ENCODE measurements at places on chromosomes 7 and 10.

DNA sequence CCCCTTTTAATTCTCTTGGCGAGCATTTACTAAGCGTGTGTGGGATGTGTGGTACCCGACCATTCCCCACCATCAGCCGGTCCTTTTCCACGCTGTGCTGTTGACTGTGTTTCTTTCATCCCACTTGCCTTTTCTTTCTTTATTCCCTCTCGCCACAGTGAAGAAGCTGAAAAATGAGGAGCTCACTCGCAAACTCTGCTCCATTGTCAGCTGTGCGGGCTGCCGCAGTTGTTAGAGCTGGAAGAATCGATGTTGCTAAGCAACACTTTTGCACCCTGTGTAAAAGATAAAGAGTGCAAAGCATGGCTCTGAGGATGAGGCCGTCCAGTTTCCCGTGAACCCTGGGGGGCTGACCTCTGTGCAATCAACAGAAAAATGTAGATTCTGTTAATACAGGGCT is 203.1 kb upstream of the NEBL start:
- peak; percentile 21 for DNase-seq

- no peak for DNase-seq
Observed at GRCh38 chr10:120827251-120827875, 23.8 kb upstream of the WDR11 start.

- no peak for DNase-seq
Observed at GRCh38 chr7:80937336-80937735, 18.5 kb upstream of the SEMA3C start.

GRCh38 chr10:62620491-62620890 is 184.0 kb upstream of the ADO start:
- DNase-seq, result no peak

DNA sequence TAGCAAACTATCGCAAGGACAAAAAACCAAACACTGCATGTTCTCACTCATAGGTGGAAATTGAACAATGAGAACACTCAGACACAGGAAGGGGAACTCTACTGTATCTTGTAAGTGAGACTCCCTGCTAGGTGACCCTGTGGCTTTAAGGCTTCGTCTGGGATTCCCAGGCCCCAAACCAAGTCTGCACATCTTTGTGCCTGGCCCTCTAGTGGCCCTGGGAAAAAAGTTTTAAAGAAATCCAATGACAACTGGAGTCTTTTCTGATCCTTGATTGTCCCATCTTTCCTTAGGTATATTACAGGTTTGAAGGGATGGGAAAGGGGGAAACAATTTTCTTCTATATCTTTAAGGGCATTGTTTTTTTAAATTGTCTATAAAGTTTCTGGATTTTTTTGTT is 10.6 kb upstream of the LIPM start:
- DNase-seq, result peak; percentile 36

DNA sequence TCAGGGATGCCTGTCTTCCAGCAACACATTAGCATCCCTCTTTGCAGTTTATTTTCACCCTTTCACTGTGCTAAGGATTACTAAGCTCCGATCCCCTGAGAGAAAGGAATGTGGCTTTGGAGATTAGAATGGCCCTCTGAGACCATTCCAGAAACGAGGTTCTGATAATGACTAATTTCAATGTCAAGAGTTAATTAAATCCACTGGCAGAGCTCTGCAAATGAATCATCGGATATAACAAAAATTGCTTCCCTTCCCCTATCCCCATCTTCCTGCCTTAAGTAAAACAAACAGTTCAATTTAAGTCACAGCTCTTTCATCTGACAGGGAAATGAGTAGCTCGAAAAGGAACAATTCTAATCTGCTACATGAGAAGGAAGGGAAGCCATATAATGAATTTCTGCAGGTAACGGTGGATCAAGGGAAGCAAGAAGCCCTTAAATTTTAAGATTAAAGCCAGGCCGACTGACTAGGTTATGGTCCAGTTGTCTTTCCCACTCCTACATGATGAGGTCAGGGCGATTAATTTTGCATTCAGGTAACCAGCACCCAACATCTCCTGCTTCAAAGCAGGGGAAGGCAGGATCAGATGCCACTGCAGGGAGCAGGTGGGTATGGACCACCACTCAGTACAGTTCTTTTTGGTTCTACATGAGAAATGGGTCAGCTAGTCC is 50.5 kb downstream of the MALSU1 start:
- DNase-seq, result peak; percentile 95

DNA sequence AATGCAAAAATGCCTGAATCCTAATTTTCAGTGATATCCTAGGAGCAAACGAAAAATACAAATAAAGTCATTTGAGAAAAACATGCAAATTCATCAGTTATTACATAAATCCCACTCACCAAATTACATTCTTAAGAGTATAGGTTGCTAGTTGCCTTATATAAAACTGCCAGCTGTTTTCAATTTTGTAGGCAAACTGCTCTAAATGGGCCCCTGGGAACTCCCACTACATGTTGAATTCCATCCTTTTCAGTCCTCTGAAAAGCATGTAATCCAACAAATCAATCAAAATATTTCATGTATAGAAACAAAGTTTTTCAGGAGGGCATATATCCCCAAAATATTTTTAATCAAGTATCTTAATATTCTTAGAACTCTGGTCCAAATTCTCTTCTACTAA is 2.1 kb upstream of the JMJD1C start:
- peak; percentile 80 for DNase-seq

GRCh38 chr10:73827346-73828089 is 16.1 kb upstream of the NDST2 start:
- peak; percentile 9 for DNase-seq

- DNase-seq, result no peak
Observed at GRCh38 chr10:88110822-88111221, 247.4 kb downstream of the PTEN start.

DNA sequence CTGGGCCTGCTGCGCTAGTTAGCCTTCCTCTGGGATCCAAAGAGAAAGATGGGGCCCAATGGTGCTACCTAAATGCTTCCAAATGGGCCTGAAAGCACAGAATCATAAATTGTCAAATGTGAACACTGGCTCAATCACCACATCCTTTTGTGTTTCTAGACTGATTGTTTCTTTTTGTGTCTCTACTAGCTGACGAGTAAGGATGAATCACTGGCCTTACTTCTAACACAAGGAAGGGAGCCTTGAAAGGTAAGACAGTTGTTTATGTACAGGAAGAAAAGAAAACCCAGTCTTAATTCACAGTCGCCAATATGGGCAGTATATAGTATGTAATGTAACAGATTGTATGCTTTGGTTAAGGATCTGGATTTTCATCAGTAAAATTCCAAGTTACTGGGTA is 89.5 kb downstream of the ZNF92 start:
- DNase-seq, result no peak

DNA sequence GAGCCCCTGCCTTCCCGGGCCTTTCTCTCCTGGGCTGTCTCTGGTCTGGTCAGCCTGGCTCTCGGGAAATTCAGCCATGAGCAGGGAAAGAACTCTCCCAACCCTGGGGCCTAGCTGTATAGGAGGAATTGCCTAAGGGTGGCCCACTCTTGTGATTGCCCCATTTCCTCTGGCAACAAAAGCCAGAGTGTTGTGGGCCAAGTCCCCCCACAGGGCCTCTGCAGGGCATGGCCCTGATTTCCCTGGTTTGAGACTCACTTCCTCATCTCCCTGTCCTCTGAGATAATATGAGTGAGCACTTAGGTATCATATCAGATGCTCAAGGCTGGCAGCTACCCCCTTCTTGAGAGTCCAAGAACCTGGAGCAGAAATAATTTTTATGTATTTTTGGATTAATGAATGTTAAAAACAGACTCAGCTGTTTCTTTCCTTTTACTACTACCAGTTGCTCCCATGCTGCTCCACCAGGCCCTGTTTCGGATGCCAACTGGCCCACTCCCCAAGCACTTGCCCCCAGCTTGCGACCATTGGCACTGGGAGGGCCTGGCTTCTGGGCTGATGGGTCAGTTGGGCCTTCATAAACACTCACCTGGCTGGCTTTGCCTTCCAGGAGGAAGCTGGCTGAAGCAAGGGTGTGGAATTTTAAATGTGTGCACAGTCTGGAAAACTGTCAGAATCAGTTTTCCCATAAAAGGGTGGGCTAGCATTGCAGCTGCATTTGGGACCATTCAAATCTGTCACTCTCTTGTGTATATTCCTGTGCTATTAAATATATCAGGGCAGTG is 11.4 kb downstream of the IRF5 start:
- no peak for DNase-seq

DNA sequence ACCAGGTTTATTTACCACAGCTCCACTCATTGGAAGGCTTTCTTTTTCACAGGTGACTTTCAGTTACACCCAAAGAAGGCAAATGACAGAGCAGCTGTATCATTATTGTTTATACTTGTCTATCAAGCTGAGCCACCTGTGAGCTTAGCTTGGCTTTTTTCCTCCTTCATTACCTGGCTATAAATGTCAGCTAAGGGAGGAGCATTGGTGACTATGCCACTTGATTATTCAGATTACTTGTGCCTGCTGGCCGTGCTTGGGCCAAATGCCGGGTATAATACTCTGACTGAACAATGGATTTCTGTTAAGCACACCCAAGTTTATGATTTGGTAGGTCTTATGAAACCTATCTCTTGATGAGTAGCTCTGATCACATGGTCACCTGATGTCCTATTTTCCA is 9.9 kb upstream of the GNAT3 start:
- no peak for DNase-seq

- DNase-seq, result peak; percentile 22
Observed at GRCh38 chr7:127838816-127839415, 186.9 kb downstream of the SND1 start.

DNA sequence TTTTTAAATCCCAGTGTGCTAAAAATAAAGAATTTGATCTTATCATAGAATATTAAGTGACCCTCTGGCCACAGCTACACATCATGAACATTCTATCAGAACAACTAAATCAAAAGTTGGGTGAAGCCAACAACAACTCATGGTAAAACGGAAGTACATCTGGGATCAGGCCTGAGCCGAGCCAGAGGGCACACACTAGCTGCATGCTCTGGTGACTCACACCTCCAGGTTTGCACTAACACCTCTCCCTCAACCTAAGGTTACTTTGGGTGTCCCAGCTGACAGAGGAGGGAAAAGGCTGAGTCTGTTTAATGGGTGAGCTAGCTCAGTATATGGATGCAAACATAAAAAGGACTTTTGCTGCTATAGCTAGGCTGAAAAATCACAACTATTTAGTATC is 281.6 kb downstream of the HGF start:
- DNase-seq, result no peak

DNA sequence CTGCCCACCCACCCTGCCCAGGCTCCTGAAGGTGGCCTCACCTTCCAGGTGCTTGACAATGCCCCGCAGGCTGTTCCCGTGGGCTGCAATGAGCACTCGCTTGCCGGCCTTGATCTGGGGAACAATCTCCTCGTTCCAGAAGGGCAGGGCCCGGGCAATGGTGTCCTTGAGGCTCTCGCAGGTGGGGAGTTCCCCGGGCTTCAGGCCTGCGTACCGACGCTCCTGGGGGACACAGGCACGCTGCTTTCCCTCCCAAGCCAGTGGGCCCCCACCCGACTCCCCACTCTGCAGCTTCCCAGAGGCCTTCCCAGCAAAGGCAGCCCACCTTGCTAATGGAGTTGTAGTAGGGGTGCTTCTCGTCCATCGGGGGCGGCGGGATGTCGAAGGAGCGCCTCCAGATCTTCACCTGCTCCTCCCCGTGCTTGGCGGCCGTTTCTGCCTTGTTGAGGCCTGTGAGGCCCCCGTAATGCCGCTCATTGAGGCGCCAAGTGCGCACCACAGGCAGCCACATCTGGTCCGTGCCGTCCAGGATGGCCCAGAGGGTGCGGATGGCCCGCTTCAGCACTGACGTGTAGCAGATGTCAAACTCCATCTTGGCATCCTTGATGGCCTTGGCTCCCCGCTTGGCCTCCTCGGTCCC is 456 bp downstream of the PGAM2 start:
- DNase-seq, result no peak

DNA sequence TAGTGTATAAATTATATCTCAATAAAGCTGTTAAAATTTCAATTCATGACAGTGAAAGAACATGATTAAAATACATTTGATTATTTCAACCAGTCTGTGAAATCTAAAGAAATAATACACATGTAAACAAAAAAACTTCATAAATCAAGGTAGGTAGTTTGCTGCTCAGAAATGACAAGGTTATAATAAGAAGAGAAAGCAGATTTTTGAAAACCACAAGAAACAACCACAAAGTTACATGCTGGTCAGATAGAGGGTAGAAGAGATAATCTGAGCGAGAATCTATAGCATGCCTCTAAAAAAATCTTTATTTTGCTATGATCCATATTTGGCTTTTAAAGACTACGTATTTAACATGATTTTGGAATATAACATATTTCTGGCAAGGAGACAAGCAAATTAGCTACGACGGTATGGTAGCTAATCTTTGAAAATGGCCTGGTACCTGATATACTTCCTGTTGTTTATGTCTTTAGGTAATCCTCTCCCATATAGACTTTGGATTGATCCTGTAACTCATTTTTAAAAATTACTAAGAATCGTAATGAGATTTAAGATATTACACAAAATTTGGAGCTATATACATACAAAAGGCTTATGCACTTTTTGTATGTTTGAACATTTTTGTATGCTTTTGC is 23.5 kb upstream of the VCL start:
- no peak for DNase-seq

GRCh38 chr10:1488970-1489548 is 248.3 kb downstream of the ADARB2 start:
- DNase-seq, result no peak

GRCh38 chr10:78251016-78251385 is 217.3 kb downstream of the RPS24 start:
- no peak for DNase-seq

- DNase-seq, result no peak
Observed at GRCh38 chr7:27399791-27400567, 157.4 kb downstream of the EVX1 start.

DNA sequence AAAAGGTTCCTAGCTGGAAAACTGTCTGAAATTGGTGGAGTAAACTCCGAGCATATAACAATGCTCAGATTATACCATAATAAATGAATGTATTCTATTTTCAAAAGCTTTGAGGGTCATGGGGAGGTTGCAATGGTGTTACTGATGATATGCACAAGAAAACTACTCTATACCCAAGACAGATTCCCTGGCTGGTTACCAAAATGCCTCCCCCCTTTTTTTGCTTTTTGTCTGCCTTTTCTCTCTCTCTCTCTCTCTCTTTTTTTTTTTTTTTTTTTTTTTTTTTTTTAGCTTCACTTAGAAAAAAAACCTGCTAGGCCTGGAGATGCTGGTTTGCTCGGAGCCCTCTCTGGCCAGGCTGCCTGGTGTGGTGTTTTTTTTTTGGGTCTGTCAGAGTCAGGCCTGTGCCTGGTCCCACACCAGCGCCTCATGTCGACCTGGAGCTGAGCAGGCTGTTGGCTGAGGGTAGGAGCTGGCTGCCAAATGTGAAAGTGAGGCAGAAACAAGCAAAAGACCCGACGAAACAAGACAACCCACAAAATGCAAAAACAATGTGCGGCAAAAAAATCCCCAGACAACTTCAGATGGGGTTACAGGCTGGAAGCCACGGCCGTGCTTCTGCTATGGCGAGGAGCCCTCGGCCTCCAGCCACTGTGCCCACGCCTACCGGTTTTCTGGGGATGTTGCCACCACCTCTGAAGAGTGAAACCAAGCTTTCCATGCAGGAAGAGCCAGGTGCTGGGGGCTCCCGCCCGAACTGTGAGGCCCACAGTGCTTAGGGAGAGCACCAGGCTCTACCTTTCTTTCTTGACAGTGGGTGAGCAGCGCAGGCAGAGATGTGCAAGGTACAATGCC is 59.9 kb upstream of the EFCAB10 start:
- no peak for DNase-seq

- DNase-seq, result no peak
Observed at GRCh38 chr7:5455581-5456219, 32.1 kb upstream of the TNRC18 start.
